Ureter (tissue), 1 donor: ENCODE measurements at places on chromosomes 1 and 21.

DNA sequence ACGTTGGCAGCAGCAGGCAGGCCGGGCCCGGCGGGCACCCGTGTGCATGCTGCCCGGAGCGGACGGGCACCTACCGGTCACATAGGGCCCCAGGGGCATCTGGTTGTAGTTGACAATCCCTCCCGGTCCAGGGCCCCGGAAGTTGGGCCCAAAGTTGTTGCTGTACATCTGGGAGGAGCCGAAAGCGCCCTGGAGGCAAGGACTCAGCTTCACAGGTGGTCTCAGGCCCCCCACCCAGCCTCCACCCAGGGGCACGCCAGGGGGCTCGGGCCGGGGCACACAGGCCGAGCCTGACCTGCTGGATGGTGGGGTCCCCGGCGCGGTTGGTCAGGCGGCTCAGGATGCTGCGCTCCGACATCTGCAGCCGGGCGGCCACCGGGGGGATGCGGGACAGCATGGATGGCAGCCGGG is 60.6 kb downstream of the KCNAB2 start:
- DNase-seq: no peak

GRCh38 chr1:230768903-230769570 is 21.8 kb downstream of the CAPN9 start:
- DNase-seq: no peak

DNA sequence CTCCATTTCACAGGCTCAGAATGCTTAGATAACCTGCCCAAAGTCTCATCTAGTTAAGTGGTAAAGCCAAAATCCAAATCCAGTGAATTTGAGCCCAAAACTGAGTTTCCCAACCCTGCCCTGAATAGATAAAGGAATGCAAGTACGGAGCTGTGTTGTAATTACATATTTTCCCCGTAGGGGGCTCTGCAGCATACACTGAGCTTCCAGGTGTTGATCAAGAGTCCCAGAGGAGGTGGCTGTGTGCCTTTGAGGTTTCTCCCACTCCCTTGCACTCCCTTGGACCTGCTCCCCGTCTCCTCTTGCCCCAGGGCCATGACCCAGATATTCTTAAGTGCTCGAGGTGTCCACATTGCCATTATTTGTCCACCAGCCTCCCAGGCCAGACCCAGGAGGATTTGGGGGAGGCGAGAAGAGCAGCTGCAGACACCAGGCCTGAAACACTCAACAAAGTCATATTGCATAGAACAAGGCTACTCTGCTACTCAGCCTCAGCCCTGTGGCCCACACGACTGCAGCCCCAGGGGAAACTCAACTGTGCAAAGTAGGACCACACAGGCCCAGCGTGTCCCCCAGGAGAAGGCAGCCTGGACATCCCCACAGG is 18.4 kb upstream of the LY9 start:
- DNase-seq: no peak

DNA sequence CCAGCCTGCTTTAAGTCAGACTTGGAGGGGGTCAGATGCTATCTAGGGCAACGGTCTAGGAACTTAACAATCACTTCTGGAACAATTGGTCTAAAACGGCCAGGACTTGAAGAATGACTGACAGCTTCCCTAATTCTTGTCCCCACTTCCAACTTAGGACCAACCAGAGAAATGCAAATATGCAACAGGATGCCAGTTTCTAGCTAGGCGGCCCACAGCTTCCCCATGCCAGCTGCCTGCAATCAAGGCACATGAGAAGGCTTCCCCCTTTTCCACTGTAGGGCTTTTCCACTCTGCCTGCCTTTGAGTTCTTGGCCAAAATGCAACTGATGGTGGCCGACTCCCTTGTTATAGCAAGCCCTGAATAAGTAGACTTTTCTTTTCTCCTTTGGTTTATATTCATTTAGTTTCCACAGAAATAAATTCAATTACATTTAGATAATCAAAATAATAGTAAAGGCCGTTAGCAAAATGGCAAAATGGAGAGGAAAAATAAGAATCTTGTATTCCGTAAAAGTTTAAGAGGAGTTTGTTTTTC is 80.9 kb downstream of the BACH1 start:
- no peak for DNase-seq

- no peak for DNase-seq
Measured at GRCh38 chr1:204145033-204145504, 6.8 kb downstream of the ETNK2 start.

- no peak for DNase-seq
Measured at GRCh38 chr1:59687081-59687480, 127.7 kb upstream of the HOOK1 start.

GRCh38 chr1:201026836-201027235 is 3.3 kb upstream of the KIF21B start:
- DNase-seq: no peak

- DNase-seq: no peak
Measured at GRCh38 chr1:179816196-179816960, 61.2 kb downstream of the TOR1AIP2 start.

- no peak for DNase-seq
Measured at GRCh38 chr21:41977034-41977950, 23.5 kb upstream of the C2CD2 start.

DNA sequence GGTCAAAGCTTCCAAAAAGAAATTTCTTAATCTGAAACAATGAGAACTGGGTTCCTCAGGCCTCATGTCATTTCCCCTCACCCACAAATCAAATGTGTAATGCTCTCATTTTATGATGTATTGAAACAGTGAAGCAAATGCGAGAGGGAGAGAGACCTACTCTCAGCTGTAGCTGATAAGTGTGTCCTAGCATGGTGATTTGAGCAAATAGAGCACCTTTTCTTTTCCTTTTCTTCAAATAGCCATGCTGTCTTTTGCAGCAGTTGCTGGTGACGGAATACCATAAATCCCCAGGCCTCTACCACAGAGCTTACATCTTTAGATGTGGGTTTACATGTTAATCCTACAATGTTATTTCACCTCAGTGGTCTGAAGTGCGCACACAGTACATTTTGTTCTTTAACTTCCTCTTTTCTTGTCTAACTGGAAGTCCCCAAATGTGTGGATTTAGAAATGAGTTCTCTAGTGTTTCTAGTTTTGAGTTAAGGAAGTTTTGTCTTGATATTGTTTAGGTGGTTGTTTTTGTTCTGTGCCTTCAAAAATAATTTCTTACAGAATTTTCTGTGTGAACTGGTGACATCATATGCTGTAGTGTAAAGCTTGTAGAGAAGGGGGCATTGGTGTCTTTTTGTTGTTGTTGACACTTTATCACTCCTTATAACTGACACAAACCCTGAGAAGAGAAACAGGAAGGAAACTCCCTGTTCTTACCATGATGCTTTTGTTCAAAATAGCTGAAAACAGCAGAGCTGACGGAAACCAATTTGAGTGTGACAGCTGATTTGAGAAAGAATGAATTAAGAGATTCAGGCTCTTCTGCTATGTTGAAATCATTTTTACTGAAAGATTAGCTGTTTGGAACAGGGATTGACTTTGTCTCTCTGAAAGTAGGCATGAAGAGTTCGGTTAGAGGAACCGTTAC is 12.2 kb downstream of the SMAP2 start:
- DNase-seq: no peak

DNA sequence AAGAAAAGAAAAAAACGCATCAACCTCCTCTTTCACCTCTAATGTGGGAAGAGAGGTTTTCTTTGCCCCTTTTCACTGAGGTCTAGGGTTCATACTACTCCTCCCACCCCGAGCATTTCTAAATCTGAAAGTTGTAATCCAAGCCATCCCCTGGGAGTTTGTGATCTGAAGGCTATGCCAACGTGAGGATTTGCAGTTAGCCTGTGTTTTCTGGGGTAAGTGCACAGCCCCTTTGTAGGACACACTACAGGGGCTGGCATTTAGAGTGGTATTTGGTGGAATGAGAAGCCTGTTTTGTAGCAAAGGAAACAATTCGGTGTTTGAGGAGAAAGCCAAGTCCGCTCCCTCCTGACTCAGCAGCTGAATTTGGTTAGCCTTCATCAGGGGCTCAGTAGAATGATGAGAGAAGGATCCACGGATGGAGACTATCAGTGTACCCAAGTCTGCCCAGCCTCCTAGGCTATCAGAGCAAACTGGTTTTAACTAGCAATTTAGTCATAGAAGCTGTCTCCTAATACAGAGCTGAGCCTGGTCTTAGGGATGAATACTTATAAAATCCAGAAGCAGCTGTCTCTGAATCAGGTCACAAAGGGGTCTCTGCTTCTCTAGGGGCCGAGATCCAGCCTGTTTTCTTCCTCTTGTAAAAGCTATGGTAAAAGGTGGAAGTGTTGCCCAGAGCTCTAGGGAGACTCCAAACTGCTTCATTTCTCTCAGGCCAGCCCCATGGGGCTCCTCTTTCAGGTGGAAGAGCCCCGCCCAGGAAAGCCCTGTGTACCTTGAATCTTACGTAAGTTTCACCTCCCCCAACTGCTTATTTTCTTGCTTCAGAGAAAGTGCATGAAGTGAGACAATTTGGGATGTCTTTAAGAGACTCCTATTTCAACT is 2.1 kb downstream of the PCP4L1 start:
- no peak for DNase-seq

DNA sequence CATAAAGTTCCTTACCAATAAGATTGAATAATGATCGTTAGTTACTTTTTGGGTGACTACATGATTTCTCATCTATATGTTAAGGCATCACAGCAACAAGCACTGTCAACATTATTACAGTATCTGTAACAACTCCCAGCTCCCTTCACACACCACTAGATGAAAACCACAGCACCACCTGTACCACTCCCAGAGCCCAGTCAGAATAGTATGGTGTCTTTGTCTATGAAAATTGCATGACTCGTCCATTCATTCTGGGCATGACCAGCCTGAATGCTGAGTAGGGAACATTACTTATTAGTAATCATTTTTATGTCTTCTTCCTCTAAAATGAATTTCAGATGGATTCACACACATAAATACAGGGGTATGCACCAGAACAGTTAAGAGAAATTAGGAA is 7.0 kb downstream of the OLFML2B start:
- DNase-seq: no peak

DNA sequence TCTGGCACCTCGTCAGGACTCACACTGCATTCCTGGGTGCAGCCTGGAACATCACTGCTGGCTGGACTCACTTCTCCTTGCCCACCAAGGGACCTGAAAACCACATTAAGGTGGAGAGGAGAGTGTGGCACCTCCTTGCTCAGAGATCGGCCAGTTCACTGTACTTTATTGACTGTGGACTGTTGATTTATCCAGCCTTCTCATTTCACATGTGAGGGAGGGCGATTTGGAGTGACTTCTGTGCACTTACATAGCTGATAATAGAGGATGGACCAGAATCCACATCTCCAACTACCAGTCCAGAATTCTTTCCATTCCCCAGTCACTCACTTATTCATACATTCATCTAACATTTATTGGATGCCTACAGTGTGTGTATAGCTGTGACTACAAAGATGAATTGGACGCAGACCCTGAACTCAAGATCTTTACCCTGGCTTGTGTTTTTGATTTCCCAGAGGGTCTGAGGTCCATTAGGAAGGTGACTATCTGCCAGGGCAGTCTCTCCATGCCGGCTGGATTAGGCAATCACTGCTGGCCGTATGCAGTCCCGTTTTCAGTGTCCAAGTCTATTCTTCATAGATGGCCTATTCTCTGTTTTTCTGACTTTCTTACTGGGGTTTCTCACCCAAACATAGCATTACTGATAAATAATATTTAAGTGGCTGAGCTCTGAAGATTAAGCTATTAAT is 233.5 kb upstream of the SGIP1 start:
- no peak for DNase-seq

DNA sequence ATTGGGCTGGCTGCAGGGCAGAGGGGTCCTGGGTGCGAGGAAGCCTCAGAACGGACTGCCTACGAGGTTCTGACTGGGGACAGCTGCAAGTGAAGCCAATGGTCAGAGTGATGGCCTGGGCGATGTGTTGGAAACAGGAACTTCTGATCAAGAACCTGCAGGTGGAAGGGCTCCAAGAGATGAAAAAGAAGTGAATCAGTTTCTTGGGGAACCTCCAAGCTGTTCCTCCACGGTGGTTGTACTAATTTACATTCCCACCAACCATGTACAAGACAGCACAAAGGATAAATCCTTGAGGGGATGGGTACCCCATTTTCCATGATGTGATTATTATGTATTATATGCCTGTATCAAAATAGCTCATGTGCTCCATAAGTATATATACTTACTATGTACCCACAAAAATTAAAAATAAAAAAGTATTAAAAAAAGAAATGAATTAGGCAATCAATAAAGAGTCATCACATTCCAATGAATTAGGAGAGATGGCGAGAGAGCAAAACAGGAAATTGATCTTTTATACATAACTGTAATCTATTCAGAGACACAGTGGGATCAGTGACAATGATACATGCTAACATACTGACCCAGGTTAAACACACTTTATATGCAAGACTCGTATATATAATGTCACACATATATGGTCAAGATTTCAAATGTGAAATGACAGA is 58.1 kb downstream of the PTPN14 start:
- DNase-seq: no peak

DNA sequence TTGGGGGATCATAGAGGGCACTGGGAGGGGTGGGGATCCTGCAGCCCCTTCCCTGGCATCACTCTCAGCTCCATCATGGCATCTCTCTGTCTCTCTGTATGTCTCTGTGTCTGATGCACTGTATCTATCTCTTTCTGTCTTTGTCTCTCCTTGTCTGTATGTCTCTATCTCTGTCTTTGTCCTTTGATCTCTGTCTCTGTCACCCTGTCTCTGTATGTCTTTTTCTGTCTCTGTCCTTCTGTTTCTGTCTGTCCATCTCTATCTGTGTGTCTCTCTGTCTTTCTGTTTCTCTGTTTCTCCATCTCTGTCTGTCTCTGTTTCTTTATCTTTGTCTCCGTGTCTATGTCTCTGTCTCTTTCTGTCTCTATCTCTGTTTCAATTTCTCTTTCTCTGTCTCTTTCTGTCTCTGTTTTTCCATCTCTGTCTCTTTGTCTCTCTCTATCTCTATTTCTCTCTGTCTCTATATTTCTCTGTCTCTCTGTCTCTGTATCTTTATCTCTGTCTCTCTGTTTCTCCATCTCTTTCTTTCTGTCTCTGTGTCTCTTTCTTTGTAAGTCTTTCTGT is 56.4 kb downstream of the TRIM11 start:
- no peak for DNase-seq

DNA sequence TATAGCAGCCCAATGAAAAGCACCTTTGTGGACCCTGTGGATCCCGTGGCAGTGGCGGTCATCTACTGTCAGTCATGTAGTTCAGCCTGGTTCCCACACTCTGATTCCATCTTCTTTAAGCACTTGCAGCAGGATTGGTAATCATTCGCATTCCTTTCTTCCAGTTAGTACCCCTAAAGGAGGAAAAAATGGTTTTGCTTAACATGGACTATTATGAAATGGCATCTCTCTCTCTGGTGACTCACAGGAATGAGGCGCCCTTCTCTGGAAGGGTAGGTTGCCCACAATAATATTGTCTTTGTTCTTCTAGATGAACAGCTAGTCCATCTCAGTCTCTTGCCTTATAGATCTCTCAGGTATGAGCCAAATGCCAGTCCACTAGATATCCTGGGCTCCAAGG is 127.9 kb upstream of the MROH9 start:
- no peak for DNase-seq

GRCh38 chr1:21192871-21193270 is 16.2 kb upstream of the EIF4G3 start:
- no peak for DNase-seq

DNA sequence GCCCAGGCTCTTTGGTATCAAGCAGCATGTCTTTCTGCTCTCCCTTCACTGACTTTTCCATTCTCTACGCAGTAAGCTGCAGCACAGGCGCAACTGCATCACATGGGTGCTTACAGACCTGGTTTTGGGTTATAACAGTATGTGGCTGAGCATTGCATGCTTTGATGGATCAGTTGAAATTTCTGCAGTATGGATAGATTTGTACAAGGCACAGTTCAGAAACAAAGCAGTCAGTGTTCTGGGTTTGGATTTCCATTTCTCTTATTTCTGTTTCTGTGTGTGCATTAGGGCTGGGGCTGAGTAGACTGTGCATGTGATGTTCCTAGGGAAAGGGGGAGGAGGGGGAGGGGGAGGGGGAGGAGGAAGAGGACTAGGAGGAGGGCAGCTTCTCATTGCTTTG is 4.5 kb downstream of the FAM163A start:
- no peak for DNase-seq
